Suppressor macrophage (primary cell): ENCODE measurements at places on chromosomes 12 and 14.
A peak's percentile ranks its signal among the peaks of the same experiment; 100 is the strongest.

DNA sequence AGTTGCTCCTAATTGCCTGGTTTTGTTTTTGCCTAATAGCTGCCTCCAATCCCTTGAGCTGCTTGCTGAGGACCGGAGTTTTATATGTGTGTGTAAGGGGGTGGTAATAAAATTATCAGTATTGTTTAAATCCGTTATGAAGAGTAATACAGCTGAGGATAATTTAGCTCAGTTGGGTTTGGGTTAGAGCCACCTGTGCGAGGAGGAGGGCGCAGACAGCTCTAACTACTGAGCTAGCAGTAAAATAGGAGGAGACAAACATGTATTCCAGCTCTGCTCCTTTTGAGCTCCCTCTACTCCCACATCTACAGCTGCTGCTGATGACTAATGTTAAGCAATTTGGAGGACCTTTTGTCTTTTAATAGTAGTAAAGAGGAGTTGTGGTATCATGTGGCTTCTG is 61.5 kb downstream of the SPATS2 start:
- DNase-seq, result peak; percentile 86

DNA sequence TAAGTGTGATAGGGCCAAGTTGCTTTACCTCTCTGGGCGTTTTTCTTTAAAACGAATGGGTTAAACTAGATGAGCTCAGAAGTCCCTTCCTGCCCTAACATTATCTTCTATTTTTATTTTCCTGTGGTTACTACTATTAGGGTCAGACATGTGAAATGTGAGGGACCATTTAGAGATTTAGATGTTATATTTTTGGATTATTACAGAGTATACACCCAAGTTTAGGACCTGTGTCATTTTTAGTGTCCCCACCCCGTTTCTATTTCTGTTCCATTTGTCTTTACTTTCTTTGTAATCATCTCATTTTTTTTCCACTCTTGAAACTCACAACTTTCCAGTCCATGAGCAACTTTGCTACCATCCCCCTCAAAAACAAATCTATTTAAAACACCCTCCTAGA is 56.3 kb downstream of the SLC4A8 start:
- no peak for DNase-seq

DNA sequence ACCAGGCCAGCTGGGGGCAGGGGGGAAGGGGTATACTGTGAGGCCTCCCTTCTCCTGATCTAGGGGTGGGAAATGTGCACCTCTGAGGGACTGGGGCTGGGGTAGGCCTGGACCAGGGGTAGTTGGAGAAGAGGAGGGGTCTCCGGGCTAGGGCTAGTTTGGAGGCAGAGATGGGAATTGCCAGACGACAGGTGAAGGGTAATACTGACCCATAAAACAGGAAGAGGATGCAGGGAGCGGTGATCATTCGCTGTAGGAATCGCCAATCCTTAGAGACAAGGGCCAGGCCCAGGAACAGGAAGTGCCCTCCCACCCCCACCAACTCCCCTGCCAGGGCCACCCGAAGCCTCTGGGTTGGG is 4.4 kb downstream of the SLC22A17 start:
- no peak for DNase-seq

DNA sequence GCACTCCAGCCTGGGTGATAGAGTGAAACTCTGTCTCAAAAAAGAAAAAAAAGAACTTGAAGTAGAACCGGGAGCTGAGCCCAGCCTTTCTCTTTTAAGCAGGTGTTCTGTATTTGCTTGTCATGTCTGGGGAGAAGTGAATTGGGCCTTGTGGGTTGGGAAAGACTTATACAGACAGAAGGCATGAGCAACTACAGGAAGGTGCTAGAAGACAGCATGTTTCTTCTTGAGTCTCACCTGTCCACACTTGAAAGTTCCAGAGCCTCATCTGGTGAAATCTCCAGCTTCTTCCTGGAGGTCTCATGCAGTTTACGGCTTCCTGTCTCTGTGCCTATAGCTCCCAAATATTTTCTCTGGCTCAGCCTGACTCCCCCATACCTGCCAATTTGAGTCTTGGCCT is 2.5 kb downstream of the PGAM5 start:
- no peak for DNase-seq

DNA sequence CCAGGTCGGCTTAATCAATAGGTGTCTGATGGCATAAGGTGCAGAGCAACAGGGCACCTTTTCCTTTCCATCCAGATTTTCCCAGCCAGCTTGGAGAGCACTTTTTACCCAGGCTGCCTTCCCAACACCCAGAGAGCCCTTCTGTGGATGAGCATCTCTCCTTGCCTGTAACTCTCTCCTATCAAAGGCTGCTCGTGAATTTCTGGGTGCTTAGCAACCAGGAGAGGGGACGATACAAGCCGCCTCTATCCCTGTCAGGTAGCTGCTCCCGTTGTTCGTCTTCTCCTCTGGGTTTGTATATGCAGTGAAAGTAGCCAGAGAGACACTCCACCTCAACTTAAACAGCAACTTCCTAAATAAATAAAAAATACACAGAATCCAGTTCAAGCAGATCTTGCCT is 124.2 kb downstream of the CACNA1C start:
- no peak for DNase-seq

DNA sequence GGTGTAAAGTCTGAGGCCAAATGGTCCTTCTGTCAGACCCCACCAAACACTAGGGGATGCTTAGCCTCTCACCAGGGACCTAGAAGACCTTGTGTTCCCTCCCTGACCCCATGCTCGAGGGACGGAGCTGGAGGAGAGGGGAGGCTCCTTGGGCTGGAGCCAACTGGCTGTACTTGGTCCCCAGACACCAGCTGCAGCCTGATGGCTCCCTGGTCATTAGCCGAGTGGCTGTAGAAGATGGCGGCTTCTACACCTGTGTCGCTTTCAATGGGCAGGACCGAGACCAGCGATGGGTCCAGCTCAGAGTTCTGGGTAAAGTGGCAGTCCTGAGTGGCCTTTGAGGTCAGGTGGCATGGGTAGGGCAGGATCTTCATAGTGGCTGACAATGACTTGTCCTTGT is 29.0 kb downstream of the PAPLN start:
- no peak for DNase-seq

- DNase-seq, result peak; percentile 22
Observed at GRCh38 chr12:20415028-20415427, 46.7 kb downstream of the PDE3A start.

DNA sequence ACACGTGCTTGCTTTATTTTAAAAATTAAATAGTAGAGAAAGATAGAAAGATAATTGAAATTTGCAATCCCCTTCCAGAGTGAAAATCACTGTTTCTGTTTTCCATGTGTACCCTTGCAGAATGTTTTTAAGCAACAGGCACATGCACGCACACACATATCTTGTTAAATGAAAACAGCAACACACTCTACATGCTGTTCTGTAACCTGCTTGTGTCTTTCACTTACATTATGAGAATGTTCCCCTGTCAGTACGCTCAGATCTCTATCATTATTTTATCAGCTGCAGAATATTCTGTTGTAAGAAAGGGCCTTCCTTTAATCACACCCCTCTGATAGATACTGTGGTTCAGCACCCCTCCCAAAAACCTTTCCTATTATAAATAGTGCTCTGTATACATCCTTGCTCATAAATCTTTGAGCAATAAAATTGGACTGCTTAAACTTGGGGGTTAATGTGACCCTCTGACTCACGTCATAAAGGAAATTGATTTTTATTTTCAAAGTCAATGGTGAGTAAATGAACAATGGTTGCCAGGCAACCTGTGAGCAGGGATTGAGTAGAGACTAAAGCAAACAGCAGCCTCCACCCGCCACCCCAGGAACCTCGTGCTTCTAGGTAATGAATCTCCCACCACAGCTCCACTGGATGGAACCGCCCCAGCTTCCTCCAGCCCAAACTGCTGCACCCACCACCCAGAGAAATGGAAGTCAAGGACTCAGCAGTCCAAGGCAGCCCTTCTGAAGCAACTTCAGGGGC is 31.9 kb upstream of the CHGA start:
- DNase-seq, result peak; percentile 57

DNA sequence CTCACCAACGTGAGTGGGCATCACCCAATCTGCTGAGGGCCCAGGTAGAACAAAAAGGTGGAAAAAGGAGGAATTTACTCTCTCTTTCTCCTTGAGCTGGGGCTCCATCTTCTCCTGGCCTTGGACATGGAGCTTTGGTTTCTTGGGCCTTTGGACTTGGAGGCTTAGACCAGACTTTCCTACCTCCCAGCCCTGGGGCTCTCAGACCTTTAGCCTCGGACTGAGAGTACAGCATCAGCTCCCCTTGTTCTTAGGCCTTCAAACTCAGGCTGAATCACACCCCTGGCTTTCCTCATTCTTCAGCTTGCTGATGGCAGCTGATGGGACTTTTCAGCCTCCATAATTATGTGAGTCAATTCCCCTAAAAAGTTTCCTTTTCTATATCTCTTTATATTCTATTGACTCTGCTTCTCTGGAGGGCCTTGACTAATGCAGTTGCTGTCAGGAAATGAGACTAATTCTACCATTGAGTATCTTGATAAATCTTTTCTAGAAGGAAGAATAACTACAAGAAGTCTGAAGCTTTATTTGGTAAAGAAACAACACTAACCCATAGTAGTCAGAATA is 15.9 kb upstream of the CLEC4E start:
- no peak for DNase-seq

DNA sequence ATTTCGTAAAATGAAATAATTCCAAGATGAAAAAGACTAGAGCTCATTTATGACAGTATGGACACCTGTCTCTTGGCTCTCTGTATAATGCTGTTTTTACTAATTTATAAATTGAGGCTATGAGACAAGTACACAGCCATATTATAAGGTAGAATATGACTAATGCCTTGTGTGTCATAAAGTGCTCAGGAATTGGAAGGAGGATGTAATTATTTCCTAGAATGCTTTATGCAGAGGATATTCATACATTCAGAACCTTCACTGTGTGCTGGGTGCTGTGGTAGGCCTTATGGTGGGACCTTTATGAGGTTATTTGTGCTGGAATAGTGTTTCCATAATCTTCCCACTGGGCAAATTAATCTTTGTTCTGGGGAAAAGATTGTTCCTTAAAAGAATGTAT is 13.3 kb downstream of the PCNX1 start:
- no peak for DNase-seq

GRCh38 chr14:92863286-92864080 is 59.5 kb upstream of the CHGA start:
- no peak for DNase-seq

GRCh38 chr12:104416585-104416984 is 40.2 kb upstream of the CHST11 start:
- DNase-seq, result no peak

DNA sequence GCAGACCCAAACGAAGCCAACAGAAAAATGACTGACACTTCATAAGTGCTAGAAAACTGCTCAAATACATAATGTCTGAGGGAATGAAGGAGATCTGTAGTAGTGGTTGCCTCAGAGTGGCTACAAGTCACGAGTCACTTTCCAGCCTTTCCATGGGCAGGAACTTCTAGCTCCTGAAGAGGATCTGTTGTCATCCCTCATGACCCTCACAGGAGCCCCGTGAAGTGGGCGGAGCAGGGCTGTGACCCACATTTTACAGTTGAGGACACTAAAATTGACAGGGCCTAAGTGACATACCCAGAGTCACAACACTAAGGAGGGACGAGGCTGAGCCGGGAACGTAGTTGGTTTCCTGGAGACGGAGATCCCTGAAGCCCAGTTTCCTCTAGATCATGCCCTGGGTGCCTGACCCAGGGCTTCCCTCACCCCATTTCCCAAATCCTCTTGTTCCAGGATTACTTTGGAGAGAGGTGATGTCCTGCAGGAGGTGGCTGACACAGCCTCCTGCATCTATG is 45.8 kb upstream of the P2RX7 start:
- peak; percentile 62 for DNase-seq

GRCh38 chr12:124777399-124778372 is 86.0 kb downstream of the SCARB1 start:
- peak; percentile 29 for DNase-seq

GRCh38 chr14:67738740-67739504 is 37.2 kb downstream of the RDH12 start:
- peak; percentile 52 for DNase-seq

DNA sequence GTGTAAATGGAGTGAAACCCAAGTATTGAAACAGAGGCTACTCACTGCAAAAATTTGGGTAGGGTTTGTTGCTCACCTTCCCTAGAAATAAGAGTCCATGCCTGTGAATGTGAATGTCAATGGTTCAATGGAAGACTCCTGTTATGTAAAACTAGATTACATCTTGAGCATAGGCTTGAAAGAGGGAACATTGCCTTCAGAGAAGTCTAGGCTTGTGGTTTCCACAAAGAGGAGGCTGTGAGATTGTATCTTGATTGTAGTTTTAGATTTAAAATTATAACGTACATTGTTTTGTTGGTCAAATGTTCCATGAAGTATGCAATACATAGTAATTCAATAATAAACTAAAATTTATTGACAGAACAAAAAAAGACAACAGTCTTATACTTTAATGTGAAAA is 413.7 kb upstream of the RPL10L start:
- no peak for DNase-seq

GRCh38 chr14:99148861-99149610 is 123.0 kb downstream of the BCL11B start:
- no peak for DNase-seq

DNA sequence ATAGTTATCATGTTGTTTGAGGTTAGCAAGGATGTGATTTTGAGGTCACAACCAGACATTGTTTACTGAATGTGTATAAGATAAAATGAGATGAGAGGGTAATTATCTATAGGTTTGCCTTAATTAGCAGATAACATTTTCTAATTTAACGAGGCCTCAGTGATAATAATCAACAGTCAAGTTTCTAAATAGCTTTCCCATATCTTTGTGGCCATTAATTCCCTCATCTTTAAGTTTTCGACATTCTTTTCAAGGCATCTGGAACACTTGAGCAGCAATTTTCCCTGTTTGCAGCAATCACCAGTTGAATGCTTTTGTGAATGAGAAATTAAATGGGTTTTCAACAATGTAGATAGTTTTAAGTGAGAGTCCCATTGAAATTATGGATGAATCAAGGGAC is 304.1 kb downstream of the SYT1 start:
- DNase-seq, result no peak

- no peak for DNase-seq
Observed at GRCh38 chr14:61953602-61954001, 191.4 kb downstream of the SNAPC1 start.

GRCh38 chr12:49974677-49975317 is 2.0 kb downstream of the AQP6 start:
- DNase-seq, result peak; percentile 54

- DNase-seq, result no peak
Observed at GRCh38 chr14:61517911-61518384, 177.4 kb upstream of the HIF1A start.

DNA sequence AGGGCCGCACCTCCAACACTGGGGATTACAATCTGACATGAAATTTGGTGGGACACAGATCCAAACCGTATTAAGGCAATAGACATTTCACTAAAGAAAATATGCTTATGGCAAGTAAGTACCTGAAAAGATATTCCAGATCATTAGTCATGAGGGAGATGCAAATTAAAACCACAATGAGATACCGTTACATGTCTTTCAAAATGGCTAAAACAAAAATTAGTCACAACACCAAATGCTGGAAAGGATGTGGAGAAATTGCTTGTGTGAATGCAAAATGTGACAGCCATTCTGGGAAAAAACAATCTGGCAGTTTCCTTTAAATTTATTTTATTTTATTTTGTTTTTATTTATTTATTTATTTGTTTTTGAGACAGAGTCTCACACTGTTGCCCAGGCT is 82.3 kb upstream of the PTGDR start:
- DNase-seq, result no peak

- no peak for DNase-seq
Observed at GRCh38 chr14:73231981-73232851, 5.1 kb upstream of the PAPLN start.
